Lower lobe of right lung (tissue), 2 donors: ENCODE measurements at places on chromosomes 6 and 20.

DNA sequence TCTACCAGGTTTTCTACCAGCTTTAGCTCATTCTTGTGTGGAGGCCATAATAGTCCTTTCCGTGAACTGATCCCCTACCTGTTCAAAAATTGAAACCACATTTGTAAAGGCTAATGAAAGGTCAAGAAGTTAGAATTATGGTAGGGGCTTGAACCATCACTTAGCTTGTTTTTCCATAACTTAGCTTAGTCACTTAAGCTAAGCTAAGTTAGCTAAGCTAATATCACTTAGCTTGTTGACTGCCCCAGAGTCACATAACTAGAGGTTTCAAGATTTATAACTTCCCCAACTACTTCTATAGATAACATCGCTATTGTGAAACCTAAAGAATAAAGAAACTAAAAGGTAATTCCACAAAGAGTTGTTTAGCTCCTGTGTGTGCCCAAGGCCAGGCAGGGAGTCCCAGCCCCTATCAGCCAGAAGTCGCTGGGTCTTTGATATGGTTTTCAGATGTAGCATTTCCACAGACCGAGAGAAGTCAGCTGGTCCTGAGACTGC lies 131.8 kb downstream of the VEGFA start:
- no peak for DNase-seq

DNA sequence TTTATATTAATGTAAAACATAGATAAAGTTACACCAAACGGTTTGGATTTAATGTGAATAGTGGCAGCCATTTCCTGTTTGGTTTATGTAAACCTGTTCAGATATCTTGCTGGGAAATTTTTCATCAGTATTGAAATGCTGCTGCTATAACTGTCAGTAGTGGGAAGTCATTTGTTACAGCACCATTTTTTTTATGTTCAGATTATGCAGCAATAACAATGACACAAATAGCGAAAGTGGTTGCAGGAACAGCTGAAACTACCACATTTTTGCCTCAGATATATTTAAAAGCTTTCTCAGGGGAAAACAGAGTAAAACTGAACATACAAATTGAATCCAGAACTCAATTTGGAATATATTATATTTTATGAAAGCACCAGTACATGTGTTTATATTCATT lies 128.8 kb upstream of the SIM1 start:
- no peak for DNase-seq

DNA sequence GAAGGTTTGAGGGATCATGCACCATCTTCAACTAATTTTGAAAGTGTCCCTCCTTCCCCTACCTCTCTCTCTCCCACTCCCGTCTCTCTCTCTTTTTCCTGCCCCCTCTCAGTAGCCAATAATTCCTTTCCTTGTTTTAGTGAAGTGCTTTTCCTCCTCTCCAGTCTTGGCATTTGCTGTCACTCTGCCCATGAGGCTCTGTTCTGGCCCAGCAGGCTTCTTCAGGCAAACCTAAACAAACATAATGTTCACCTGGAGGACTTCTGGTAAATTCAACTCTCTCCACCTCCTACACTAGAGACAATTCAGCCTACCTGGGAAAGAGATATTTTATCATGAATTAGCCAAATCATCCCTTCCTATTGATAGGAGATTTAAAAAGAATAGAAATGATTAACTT lies 320.4 kb upstream of the RNF24 start:
- DNase-seq, result no peak

GRCh38 chr6:79574630-79575225 lies 37.5 kb upstream of the LCA5 start:
- DNase-seq, result no peak

GRCh38 chr6:122740091-122740490 lies 39.4 kb upstream of the FABP7 start:
- no peak for DNase-seq

DNA sequence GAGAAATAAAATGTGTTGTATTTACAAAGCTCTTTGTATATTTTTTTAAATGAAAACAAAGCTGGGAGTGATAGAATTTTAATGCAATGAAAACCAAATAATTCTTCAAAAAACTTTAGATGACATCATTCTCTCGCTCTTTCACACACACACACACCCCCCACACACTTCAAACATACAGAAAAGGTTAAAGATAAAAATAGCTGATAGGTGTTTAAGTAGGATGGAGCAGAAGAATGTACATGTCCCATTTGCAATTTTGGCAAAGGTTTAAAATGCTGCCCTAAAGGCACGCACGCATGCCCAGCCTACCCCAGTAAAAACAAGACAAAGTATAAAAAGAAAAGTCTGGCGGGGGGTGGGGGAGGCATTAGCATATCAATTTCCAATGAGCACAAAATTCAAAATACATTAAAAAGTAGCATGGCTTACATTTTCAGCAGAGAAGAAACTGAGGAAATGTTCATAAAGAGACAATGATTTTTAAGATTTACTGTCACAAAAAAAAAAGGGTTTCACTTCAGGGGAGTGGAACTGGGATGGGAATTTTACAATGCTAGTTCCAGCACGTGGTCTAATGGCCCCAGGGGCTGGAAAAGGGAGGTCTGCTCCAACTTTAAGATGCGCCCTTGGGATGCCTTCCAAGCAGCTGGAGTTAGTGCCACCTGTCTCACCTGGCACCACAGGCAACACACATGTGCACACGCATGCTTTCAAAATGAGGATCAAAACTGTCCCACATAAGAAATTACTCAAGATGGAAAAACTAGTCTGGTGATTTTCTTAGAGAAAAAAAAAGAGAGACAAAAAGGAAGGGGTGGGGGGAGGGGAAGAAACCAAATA lies 55.1 kb upstream of the NFATC2 start:
- no peak for DNase-seq

DNA sequence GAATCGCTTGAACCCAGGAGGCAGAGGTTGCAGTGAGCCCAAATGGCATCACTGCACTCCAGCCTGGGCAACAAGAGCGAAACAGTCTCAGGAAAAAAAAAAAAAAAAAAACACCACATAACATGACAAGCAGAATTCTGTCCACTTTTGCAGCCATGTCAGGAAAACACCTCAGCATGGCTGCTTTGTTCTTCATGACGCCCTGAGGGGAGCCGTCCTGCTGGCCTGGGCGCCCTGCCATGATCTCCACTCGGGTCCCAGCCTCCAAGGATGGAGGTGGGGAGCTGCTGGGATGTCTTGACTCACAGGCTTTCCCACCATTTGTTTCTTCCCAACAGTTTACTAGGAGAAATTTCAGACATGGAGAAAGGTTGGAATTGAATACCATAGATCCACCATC lies 42.2 kb downstream of the SNX9 start:
- no peak for DNase-seq
